CD4-positive, alpha-beta T cell treated with Interleukin-4 for 1 hour (primary cell): ENCODE measurements at places on chromosomes 7 and 10.

GRCh38 chr10:110857265-110858171, 14.2 kb upstream of the PDCD4 start:
- no peak for DNase-seq

DNA sequence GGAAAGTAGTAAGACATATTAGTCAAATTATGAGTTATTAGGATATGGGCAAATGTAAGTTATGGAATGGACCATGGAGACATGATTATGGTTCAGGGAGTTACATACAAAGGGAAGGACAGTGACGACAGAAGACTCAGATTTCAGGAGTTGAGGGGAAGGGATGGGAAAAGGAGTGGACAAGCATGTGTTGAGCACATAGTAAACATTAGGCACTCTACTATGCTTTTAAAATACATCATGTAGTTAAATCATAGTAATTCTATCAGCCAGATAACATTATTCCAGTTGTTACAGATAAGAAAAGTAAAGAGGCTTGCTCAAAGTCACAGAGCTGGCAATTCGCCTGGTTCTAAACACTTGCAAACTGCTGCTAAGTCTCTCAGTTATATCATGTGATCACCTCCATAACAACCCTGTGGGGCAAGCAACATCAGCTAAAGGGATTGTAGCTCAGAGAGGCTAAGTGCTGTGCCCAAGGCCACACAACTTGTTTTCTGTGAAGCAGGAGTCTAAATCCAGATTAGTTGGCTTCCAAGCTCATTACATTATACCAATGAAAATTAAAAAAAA, 115.2 kb upstream of the MDFIC start:
- no peak for DNase-seq

- no peak for DNase-seq
These were observed 26.5 kb upstream of the TRIL start for GRCh38 chr7:28984631-28985030.

- no peak for DNase-seq
These were observed 155.8 kb upstream of the CHST15 start for GRCh38 chr10:124249196-124249595.

DNA sequence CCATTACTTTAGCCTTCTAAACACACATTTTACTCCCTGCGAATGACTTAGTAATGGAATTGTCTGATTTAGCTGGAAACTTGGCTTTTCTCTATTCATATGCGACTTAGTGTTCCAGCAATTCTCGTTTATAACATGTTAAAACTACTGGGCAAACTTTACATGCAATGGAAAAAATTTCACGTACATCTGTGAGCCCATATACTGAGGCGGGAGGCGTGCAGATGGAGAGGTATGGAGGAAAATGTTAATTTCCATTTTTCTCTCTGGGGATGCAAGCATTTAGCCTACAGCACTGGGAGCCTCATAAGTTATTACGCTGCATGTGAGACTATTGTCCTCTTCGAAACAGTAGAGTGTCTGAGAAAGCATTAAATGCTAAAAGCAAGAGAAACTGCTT, 591.5 kb upstream of the ANKRD30A start:
- no peak for DNase-seq

GRCh38 chr7:138023618-138024342, 21.9 kb upstream of the CREB3L2 start:
- no peak for DNase-seq
